Thoracic aorta (tissue), 2 donors: ENCODE measurements at places on chromosomes 16 and 17.

- DNase-seq: no peak
Measured at GRCh38 chr16:88792668-88793250, 7.7 kb upstream of the PIEZO1 start.

GRCh38 chr16:75382611-75383010, 50.7 kb downstream of the CFDP1 start:
- DNase-seq: no peak

- DNase-seq: no peak
Measured at GRCh38 chr16:54602666-54603065, 316.1 kb upstream of the IRX3 start.

DNA sequence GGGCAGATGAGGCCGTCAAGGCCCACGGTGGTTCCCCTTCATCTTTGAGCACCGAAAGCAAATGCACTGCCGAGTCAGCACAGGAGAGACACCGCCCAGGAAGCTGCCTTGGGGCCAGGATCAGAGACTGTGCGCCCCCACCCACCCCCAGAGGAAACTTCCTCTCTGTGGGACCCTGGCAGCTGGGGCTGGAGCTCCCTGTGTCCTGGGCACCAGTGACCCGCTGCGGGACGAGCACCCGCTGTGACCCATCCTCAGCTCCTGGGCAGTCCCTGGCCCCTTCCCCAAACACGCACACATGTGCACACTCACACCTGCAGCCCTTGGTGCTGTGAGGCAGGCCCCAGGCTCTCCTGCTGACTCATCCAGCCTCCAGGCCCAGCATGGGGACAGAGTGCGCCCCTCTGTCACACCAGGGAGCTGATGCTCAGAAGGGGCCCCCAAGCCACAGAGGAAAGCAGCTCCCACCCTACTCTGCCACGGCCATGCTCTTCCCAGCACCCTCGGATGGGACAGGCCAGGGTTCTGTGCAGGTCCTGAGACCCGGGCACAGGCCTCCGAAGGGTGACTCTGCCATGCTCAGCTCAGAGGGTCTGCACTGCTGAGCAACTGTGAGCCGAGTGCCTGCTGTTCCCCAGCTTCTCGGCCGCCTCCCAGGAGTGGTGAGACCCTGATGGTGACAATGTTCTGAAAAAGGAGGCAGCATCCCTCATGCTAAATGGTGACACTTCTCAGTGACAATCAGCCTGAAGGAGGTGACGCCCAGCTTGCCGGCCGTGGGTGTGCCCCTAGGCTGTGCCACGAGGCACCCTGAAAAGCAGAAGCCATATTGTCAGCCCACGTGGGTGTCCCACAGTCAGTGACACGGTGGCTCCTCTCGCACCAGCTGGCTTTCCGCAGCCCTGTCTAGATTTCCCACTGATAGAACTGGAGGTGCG, 3.6 kb downstream of the PIEZO1 start:
- no peak for DNase-seq

- no peak for DNase-seq
Measured at GRCh38 chr17:71147906-71148305, 972.9 kb upstream of the SOX9 start.

GRCh38 chr17:50344731-50345365, 1.1 kb upstream of the XYLT2 start:
- no peak for DNase-seq

GRCh38 chr17:50382931-50383330, 9.9 kb downstream of the EME1 start:
- no peak for DNase-seq

DNA sequence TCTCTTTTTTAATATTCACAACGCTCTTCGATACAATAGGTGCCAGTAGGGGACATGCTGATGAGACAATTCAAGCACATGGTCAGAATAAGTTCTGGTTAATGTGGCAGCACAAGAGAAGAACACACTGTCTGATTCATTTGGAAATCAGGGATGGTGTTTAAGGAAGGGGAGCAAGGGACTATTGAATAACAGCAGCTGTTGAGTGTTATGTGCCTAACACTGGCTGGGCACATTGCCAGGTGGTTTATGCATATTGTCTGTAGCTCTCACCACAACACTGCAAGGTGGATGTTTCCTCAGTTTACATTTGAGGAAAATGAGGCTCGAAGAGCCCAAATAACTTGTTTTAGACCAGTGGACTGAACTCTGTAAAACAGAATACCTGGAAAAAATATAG, 44.2 kb downstream of the LYRM9 start:
- no peak for DNase-seq

DNA sequence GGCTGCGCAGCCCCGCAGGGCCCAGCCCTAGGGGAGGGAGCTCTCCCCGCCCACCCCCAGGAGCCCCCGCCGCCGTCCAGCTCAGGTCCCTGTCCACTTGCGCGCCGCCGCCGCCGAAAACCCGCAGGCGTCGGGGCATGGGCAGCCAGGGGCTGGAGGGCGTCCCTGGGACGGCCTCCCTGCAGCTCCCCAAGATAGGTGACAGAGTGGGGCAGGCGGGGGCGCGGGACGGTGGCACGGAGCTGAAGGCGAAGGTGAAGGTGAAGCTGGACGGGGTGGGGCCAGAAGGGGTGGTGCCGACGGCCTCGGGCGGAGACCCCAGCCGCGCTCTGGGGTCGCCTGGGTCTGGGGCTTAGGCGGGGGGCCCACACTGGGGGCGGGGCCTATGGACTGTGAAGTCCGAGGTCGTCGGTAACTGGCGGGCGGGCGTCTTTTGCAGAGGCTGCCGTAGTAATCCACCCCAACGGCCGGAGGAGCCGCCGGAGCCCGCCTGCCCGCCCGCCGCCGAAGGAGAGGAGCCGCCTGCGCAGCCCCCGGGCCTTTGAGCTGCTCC, 27.2 kb downstream of the SREBF1 start:
- no peak for DNase-seq
